ENCODE measurements at places on chromosomes 12 and 14.

GRCh38 chr14:78319887-78320635, 149.9 kb downstream of the NRXN3 start:
- no peak for DNase-seq

DNA sequence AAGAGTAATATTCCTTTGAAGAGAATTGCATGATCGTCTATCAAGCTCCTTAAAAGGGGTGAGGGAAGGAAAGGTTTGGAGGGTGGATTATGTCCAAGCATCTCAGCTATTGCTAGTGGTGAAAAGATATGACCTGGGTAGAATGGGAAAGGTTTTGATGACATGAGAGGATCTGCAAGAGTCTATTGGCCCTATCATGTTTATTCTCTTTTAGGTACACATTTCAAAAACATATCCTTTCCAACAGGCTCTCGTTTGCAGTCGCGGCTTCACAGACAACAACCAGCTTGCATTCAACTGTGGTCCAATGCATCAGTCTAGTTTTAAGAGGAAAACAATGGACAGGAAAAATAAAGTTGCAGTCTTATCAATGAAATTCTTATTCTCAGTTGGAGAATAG, 17.1 kb downstream of the FOXG1 start:
- no peak for DNase-seq

- no peak for DNase-seq
Observed at GRCh38 chr12:108757856-108758255, 26.5 kb upstream of the CORO1C start.

DNA sequence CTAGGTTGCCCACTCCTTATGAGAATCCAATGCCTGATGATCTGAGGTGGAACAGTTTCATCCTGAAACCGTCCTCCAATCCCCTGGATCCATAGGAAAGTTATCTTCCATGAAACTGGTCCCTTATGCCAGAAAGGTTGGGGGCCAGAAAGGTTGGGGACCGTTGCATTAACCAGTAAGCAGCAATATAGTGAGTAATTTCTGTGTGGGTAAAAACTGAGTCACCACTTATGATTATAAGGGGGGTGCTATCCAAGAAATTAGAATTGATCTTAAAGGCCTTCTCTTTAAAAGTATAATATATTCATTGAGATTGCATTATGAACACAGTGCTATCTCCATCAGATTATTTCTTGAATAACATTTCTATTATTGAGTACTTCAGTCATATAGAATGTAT, 97.2 kb downstream of the PCNX1 start:
- no peak for DNase-seq

DNA sequence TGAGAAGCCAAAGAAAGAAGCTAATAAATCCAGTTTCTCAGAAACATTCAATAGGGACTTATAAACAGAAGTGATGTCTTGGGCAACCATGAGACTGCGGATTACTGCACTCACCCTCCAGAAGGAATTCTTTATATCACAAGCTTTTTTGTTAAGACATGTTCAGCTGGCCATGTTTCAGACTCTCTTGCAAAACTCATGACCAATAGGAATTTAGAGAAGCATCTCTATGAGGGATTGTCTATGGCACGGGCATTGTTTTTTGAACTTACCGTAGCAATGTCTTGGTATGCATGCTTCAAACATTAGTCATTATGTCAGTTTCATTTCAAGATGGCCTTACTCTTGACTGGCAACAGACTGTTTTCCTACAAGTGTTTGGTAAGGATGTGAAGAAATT, 15.5 kb upstream of the ZNF268 start:
- no peak for DNase-seq

DNA sequence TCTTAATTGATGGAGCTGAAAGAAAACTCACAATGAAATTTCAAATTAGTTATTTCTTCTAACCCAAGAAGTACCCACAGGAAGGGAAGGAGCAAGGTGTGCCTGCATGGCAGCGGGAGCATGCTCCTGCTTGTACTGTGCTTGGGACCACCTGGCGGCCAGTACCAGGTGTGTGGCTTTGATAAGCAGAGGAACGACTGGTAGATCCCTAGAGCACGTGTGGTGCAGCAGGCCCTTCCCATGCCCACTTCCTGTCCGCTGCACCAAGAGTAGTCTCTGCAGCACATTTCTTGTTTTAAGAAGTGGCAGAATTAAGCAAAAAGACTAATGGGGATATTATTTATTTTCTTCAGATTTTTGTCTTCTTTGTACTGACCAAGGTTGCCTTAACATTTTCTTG, 122.3 kb upstream of the ATF1 start:
- DNase-seq = peak; percentile 22
